ENCODE measurements at places on chromosomes 16 and 17. TPM values are rescaled to one million over a fixed set of nuclear protein-coding genes. Genes with fewer than 3 reads are reported as not detected.
A peak's percentile ranks its signal among the peaks of the same experiment; 100 is the strongest.

SCNN1B gene
- total RNA-seq = not detected

ZSCAN10 gene
- 0.78 TPM for total RNA-seq

GPRC5B gene
- 15.5 TPM for total RNA-seq

PSMD12 gene
- 16.6 TPM for total RNA-seq

SLC47A1 gene
- 48.6 TPM for total RNA-seq

KRTAP2-1 gene
- not detected for total RNA-seq

NPIPB9 gene
- total RNA-seq = 1.5 TPM

CAVIN1 gene
- 47.7 TPM for total RNA-seq

HIGD1B gene
- not detected for total RNA-seq

EMC8 gene
- total RNA-seq = 42.8 TPM

PRAC1 gene
- total RNA-seq = not detected

CYGB gene
- 7.4 TPM for total RNA-seq

NPW gene
- 3.3 TPM for total RNA-seq

TP53TG3B gene
- not detected for total RNA-seq

MPRIP gene
- total RNA-seq = 172 TPM

- no peak for DNase-seq
Measured at GRCh38 chr16:3595521-3596021, 15.8 kb downstream of the SLX4 start.

GRCh38 chr17:77011173-77012011, 129.4 kb upstream of the SEC14L1 start:
- DNase-seq = peak; percentile 58

- no peak for DNase-seq
Measured at GRCh38 chr17:37422971-37423625, 16.4 kb downstream of the TADA2A start.

- no peak for DNase-seq
Measured at GRCh38 chr16:84047626-84048025, 5.0 kb upstream of the SLC38A8 start.

GRCh38 chr17:47877368-47878034, 18.5 kb upstream of the SP2 start:
- DNase-seq = no peak

GRCh38 chr16:67187175-67187890, 2.6 kb downstream of the EXOC3L1 start:
- DNase-seq = no peak

GRCh38 chr17:62880120-62880519, 72.0 kb upstream of the MARCHF10 start:
- DNase-seq = no peak

GRCh38 chr16:75112734-75113491, 3.7 kb downstream of the LDHD start:
- no peak for DNase-seq

- DNase-seq = peak; percentile 93
Measured at GRCh38 chr16:9053006-9053601, 38.3 kb upstream of the HAPSTR1 start.

DNA sequence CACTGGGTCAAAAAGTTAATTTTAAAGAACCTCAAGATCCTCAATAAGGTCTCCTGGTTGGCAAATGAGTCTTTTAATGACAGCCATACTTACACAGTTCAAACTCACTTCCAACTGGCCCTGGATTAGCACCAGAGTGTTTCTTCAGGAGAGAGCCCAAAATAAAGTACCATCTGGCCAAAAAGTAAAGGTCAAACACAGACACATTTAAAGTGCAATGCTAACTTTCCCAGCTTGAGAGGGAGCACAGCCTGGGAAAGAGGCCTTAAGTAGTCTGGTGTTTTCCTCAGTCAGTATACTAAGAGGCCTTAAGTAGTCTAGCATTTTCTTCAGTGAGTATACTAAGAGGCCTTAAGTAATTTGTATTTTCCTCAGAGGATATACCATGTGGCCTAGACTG, 46.6 kb upstream of the ERN1 start:
- DNase-seq = no peak

DNA sequence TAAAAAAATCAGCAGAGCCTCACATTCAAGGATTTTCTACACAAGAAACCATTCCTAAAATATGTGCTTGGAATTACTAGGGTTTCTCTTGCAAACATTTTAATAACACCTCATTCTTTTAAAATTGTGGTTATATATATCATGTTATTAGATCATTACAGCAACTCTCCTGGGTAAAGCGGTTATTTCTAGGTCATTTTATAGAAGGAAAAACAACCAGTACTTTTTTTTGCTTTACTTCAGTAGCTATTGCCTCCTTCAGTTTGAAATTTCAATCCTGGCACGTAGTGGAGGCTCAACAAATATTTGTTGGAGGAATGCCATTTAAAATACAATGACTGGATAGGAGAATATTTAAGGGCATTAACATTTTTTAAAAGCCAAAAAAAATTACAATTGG, 220.6 kb downstream of the CDRT15L2 start:
- DNase-seq = no peak

- no peak for DNase-seq
Measured at GRCh38 chr17:79944821-79945391, 90.8 kb downstream of the TBC1D16 start.

DNA sequence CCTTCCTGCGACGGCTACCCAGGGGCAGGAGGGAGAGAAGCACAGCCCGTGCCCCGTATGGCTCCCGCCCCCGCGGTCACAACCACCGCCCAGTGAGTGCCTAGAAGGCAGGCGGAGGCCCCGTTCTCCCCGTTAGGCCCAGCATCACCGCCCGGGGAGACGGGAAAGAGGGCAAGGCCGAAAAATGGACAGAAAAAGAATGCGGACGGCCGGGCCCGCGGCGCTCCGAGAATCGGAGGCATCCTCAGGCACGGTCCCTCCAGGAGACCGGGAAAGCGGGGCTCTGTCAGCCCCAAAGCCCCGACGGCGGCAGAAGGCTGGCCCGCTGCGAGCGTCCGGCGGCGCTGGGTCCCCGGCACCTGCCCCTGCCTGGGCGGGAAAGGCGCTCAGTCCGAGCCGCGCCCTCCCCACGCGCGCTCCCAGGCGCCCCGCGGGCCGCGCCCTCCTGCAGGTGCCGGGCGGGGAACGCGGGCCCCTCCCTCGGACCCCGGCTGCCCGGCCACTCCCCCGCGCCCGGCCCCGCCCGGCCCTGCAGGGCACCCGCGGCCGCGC, 407 bp downstream of the MCRIP1 start:
- peak; percentile 17 for DNase-seq

GRCh38 chr16:10987361-10988163, 43.2 kb downstream of the CLEC16A start:
- peak; percentile 49 for DNase-seq

DNA sequence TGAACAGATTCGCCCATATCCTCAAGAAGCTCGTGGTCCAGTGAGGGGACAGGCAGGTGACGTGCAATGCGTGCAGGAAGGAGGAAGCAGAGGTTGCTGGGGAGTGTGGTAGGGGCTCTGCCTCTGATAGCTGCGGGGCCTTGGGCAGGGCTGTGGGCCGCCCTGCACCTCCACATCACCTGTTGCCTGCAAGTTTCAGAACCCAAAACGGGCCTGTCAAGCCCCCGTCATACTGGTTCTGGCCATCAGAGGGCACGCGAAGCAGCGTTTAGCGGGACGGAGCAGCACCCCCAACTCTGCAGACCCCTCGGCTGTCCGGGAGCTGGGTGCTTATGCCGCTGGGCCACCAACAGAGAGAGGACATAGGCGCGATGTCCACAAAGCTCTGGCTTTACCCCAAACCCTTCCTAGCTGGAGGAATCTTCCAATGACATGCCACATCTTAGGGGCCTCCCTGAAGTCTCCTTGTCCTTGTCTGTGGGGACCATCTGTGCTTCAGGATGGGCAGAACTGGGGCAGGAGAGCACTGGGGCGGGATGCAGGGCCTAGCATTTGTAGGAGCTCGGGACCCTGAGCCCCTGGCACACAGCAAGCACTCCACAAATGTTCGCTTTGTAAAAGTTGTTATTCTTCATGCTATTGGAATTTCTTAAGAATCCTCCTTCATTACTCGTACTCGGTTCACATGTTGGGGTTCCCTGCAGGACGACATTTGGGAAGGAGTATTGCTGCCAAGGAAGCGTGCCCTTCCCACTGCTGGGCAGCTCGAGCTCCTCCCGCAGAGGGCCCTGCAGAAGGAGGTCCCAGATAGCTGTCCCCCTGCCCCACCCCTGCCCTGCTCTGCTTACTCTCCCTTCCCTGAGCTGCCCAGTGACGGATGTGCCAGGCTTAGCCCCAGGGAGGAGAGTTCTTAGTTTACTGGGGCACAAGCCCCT, 64.3 kb downstream of the CNGB1 start:
- peak; percentile 36 for DNase-seq

DNA sequence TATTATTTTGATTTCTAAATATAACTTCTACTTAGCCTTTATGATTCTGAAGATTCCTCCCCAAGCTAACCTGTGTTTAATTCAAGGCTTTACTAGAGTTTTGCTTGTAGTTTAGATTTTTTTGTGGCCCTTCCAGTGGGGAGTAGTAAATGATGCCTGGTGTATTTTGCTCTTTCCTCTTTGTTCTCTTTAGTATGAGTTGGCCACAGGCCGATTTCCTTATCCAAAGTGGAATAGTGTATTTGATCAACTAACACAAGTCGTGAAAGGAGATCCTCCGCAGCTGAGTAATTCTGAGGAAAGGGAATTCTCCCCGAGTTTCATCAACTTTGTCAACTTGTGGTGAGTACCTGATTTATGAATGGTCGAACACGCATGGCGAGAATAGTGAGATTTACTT, 108.3 kb downstream of the MAP2K4 start:
- no peak for DNase-seq

DNA sequence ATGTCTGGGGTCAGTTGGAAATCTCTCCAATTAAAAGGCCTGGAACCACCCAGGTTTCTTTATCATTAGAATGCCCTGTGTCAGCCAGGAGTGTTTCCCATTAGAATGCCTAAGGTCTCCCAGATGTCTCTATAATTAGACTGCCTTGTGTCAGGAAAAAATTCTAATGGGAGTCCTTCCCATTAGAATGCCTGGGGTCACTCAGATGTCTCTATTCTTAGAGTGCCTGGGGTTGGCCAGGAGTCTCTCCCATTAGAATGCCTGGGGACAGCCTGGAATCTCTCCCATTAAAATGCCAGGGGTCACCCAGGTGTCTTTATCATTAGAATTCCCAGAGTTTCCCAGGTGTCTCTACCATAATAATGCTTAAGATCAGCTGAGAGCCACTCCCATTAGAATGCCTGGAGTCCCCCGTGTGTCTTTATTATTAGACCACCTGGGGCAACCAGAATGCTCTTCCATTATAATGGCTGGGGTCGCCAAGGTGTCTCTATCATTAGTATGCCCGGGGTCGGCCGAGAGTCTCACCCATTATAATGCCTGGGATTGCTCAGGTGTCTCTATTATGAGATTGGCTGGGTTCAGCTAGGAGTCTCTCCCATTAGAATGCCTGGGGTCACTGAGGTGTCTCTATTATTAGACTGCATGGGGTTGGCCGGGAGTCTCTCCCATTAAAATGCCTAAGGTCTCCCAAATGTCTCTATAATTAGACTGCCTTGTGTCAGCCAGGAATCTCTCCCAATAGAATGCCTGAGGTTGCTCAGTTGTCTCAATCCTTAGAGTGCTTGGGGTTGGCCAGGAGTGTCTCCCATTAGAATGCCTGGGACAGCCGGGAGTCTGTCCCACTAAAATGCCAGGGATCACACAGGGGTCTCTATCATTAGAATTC, 2254.6 kb downstream of the TP53TG3F start:
- no peak for DNase-seq

DNA sequence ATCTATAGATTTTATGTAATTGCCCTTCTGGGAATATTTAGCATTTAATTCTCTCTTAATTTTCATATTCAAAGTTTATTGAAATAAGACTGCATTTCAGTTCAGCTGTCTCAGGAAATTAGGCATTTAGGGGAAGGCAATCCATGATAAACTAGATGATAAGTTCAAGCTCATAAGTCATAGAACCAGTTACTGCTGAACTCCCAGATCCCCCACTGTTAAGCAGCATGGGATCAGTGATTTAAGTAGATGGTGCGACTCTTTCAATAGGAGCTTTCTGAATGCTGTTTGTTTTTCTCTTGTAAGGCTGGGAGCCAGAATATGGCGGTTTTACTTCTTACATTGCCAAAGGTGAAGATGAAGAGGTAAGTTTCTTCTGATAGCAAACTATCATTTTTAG, 23.8 kb downstream of the OGFOD1 start:
- DNase-seq = no peak

- DNase-seq = no peak
Measured at GRCh38 chr17:57810721-57811637, 38.9 kb downstream of the MRPS23 start.

- no peak for DNase-seq
Measured at GRCh38 chr16:10791048-10791447, 27.5 kb downstream of the TVP23A start.

DNA sequence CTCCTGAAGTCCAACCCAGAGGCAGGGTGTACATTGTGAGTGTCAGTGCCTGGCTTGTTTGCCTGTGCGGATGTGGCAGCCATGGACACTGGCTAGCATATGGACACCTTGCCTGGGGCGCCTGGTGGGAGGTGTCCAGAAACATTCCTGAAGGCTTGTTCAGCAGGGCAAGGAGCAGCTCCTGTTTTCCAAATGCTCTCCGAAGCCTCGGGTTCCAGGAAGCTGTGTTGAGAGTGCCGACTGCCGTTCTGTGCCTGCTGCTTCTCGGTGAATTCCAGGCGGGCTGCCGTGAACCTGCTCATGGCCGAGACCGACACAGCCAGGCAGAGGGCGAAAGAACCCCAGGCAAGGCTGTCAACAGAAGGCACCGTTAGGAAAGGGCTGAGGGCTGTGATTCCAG, 10.9 kb upstream of the DHRS7C start:
- DNase-seq = no peak

GRCh38 chr17:37698132-37698910, 46.5 kb downstream of the HNF1B start:
- no peak for DNase-seq

- DNase-seq = no peak
Measured at GRCh38 chr17:31538080-31538762, 146.7 kb downstream of the RAB11FIP4 start.

GRCh38 chr17:69605571-69605970, 191.1 kb downstream of the MAP2K6 start:
- no peak for DNase-seq

GRCh38 chr17:534071-534691, 180.5 kb downstream of the VPS53 start:
- DNase-seq = peak; percentile 79

DNA sequence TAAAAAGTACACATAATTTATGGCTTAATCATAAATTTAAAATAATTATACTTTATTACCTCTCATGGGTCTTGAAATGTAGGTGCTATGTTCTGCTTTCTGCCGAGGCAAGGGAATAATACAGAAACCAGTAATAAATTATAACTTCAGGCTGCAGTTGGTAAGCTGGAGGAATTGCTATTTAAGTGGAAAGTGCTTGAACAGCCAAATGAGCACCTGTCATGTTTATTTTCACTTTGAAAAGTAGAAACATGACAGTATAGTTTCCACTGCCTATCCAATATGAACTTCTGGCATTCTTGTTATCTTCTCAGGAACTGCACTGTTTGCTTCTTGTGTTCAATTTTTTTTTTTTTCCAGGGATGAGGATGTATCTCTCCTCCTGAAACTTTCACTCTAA, 146.0 kb downstream of the FTO start:
- DNase-seq = no peak

- DNase-seq = no peak
Measured at GRCh38 chr16:50272687-50273381, 6.5 kb downstream of the ADCY7 start.

- DNase-seq = no peak
Measured at GRCh38 chr16:12548270-12548983, 255.3 kb downstream of the CPPED1 start.

GRCh38 chr17:78767806-78768205, 14.3 kb downstream of the CYTH1 start:
- no peak for DNase-seq

GRCh38 chr17:82228842-82229697, at the start of gene SLC16A3:
Gene SLC16A3 (plus strand): TSS chr17:82229042. CDS start chr17:82236009, 6,967 bp downstream.
- peak; percentile 83 for DNase-seq

Data from cardiac muscle cell (in vitro differentiated cells and primary cell).